Hippocampal formation (tissue), 2 donors: ENCODE measurements at places on chromosomes 1 and 21.

- no peak for DNase-seq
These were observed 481 bp downstream of the CCDC163 start for GRCh38 chr1:45499415-45499769.

GRCh38 chr1:241331328-241332036 is 25.5 kb downstream of the RGS7 start:
- DNase-seq, result no peak

GRCh38 chr1:27430903-27431600 is 38.6 kb downstream of the GPR3 start:
- DNase-seq, result peak; percentile 80

GRCh38 chr1:200154069-200154767 is 126.7 kb downstream of the NR5A2 start:
- no peak for DNase-seq

GRCh38 chr1:234854645-234855039 is 244.7 kb upstream of the IRF2BP2 start:
- DNase-seq, result no peak

DNA sequence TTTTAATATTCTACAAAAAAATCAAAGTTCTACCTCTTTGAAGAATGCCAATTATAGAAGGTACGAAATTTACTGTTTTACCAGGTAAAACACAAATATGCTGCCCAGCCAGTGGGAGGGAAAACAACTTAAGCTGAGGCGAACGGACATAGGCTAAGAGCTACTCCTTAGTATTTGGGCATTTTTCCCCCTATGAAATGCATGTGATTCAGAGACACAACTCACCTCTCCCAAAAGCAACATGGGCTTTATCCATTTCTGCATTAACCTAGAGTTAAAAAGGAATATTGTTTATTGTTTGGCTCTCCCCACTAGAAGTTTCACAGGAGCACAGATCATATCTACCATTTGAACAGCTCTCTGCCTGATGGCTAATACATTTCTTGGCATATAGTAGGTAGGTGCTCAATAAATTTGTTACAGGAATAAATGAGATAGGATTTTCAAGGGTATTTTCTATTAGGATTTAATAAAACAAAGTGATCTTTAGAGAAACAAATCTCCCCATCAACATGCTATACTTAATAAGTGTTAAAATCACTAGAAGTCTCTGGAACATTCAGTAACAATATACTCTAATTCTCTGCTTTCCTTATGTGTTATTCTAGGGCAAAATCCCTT is 2.4 kb upstream of the SORT1 start:
- DNase-seq, result no peak

GRCh38 chr1:51564124-51564523 is 45.1 kb upstream of the EPS15 start:
- DNase-seq, result no peak

GRCh38 chr21:38646213-38646837 is 148.0 kb upstream of the ERG start:
- DNase-seq, result no peak

DNA sequence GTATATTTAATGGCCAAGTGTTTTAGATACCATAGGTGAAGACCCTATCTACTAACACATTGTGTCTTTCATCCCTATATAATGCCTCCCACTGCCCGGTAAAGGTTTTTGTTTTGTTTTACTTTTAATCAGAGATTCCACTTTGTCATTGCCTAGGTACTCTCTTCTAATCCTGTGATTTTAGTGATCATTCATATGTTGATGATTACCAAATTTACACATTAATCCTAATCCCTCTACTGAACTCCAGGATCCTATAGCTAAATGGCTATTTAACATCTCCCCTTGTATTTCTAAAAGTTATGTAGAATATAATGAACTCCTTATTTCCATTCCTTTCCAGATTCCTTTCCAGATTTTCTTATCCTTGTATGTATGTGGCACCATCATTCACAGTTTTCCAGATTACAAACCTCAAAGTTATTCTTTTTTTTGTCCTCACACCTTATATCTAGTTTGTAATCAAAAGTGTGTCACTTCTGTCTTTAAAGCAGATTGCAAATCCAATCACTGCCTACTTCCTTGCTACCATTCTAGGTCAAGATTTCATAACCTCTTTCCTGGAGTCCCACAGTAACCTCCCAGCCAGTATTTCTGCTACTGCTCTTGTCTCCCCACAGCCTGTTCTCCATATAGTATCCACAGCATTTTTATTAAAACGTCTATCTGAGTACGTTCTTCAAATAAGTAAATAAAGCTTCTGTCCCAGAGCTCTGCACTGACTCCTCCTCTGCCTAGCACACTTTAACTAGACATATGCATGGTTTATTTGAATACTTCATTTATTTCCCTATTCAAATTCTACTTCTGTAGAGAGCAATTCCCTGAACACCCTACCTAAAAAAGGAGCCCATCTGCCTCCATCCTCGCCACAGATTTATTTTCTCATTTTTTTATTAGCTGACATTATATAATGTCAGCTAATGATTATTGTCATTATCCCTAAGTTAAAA is 157.8 kb downstream of the KCNT2 start:
- DNase-seq, result no peak

- DNase-seq, result no peak
These were observed 63.8 kb downstream of the RPS6KA1 start for GRCh38 chr1:26593385-26593784.

- no peak for DNase-seq
These were observed 57.1 kb upstream of the DR1 start for GRCh38 chr1:93288558-93288957.

DNA sequence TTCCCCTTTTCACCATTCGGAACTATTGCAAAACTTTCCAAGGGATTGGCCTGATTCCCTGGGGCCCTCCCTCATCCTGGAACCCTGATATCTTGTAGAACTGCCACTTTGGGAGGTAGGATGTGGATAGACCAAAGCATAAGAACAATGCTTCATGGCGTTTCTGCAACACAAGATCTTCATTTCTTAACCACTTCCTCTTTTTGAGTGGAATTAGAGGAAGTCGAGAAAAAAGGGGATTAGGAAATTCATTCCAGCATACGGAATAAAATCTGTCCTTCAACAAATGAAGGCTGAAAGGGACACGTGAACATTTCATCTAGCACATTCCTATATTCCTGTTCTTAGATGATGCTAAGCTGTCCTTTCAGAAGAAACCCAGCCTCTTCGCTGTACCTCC is 149.3 kb downstream of the HUNK start:
- no peak for DNase-seq

DNA sequence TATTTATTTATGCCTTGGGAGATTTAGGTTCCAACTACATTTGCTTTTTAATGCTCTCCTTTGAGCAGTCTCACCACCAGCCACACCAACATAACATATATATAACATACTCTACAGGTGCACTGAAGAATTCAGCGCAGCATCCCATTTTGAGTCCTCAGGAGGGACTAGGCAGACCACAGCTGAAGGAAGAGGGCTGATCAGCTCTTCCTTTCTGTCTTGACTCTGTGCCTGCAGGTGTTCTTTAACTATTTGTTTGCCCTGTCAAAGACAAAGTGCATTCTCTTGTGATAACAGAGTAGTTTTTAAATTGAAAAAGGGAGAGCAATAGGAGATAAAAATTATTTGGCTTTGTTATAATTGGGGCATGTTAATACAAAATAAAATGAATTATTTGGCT is 17.0 kb downstream of the HIPK1 start:
- DNase-seq, result no peak

GRCh38 chr1:207952617-207953542 is 42.0 kb upstream of the CD34 start:
- no peak for DNase-seq

GRCh38 chr1:53084589-53084971 is 22.6 kb downstream of the PODN start:
- DNase-seq, result no peak

DNA sequence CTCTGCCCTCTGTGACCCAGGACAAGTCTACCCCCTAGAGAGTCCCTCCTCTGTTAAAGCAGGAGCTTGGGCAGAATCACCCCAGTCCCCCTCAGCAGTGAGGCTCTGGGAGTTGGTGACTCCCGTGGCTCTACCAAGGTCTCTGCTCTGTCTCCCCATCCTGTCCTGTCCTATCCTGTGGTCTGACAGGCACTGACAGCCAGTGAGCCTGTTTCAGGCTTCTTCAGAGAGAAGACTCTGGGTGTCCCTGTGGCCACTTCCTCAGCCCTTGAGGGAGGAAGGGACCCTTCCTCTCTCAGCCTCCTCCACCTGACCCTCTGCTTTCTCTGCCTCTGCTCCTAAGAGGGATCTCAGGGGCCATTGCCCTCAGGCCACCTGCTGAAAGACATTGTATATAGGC is 148.7 kb downstream of the FCRL5 start:
- no peak for DNase-seq

- no peak for DNase-seq
These were observed 304 bp downstream of the PLPPR5 start for GRCh38 chr1:99004254-99004860.

DNA sequence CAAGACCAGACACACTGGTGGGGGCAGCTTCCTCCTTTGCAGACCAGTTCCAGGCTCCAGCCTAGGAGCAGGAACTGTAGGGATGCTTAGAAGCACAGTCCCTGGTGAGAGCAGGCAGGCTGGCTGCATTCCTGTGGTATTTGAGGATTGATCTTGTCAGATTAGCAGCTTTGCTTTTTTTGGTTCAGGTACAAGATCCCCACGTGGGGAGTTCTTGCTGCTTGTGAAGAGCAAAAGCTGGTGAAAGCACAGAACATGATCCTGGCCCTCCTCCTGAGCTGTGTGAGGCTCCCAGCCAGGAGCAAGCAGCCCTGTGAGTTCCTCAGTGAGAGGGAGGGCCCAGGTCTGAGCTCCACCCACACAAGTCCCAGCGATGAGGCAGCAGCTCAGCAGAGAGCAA is 75.3 kb upstream of the ARTN start:
- peak; percentile 15 for DNase-seq

DNA sequence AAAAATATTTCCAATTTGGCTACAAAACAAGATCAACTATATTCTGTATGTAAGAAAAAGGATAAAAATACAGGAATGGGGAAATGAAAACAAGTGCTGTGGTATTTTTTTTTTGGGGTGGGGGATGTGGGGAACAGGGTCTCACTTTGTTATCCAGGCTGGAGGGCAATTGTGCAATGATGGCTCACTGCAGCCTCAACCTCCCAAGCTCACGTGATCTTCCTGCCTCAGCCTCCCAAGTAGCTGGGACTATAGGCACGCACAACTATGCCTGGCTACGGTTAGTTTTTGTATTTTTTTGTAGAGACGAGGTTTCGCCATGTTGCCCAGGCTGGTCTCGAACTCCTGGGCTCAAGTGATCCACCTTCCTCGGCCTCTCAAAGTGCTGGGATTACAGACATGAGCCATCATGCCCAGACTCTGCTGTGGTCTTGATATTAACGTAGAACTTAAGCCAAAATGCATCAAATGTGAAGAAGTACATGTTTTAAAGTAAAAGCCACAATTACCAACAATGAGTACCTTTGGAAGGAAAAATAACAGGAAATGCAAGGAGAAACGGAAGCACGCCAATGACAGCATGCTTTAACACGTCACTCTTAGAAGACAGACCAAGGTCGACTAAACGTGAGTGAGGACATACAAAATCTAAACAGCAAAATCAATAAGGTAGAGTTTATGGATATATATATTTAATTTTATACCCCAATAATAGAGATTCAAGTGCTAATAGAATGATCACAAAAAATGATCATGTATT is 8.8 kb upstream of the ABCB10 start:
- DNase-seq, result no peak

- no peak for DNase-seq
These were observed 153.0 kb upstream of the WNT4 start for GRCh38 chr1:22295856-22296255.

- DNase-seq, result peak; percentile 55
These were observed 47.0 kb downstream of the AHDC1 start for GRCh38 chr1:27556781-27557595.

DNA sequence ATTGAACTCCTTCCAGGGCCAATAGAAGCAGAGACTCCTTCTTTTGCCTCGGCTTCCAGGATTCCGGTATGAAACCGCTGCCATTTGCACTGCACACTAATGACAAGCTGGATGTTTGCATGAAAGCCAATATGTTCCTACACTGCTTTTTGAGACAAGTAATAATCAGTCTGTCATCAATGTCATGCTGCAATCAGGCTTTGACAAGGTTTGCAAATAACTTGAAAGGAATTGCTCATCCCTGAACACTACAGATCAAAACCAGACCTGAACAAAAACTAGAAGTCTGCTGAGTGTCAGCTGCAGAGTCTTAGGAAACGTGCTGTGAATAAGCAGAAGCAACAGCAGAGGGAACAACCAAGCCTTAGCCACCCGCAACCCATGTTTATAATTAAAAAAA is 720.7 kb upstream of the CXADR start:
- DNase-seq, result no peak

DNA sequence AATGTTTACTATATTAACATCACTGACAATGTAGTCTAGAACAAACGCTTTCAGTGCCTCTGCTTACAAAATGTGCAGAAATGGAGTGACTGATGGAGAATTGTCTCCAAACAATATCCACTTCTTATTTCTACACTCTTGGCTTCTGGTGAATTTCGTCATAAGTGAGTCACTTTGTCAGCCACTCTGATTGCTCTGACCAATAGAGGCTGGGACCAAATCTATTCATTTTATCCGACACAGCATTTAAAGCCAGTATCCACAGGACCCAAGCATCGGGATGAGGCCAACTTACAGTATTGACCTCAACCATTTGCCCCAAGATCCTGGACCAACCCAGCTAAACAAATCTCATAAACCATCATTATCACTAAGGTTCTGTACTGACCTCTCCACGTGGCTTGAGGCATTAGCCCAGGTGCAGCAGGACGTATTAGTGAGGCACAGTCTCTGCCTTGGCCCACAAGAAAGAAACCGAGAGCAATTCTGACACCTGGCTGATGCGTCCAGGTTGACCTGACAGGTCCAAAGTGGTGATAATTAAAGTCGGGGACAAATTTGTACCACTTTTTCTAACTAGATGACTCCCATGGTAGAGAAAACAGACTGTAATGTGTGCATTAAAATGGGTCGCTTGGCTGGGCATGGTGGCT is 53.3 kb upstream of the ERO1B start:
- DNase-seq, result no peak
